Peyer's patch (tissue), 4 donors: ENCODE measurements at places on chromosomes 3 and 15. TPM values are rescaled to one million over a fixed set of nuclear protein-coding genes. Genes with fewer than 3 reads are reported as not detected.

Gene EXD1
- total RNA-seq: not detected

Gene RTP3
- not detected for total RNA-seq

GRCh38 chr3:115194476-115194875 lies 47.4 kb upstream of the ZBTB20 start:
- DNase-seq: no peak

DNA sequence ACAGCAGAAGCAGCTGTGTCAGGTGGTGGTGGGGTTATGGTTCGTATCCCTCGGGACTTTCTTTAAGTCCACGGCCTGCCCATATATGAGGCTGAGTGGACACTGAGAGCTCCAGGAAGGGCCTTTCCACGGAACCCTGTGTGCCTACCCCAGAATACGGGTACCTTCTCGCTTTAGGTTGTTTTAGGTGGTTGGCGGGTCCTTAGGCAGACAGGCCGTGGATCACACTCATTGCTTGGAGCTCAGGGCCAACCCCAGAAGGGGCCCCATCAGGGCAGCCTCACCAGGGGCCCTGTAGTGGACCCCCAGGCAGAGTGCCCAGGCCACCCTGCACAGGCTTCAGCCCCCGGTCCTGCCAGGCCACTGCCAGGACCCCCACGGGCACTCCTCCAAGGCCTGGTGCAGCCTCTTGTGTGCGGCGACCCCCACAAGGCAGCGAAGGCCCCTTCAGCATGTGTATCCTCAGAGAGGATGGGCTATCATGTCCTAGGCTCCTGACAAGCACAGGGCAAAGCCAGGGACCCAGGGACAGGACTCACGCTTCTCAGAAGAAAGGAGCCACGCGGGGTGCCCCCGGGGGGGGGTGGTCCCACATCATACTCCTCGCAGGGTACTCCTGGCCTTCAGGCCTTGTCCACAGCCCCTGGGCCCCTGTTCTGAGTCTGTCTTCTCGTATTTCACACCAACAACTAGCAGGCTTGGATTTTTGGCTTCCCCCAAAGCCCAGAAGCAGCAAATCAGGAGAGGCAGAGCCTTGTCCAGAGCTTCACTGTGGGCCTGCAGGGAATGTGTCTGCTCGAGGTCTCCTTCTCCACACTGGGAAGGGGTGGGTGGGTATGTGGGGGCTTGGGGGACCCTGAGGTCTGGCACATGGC lies 93.4 kb downstream of the LRRK1 start:
- no peak for DNase-seq

DNA sequence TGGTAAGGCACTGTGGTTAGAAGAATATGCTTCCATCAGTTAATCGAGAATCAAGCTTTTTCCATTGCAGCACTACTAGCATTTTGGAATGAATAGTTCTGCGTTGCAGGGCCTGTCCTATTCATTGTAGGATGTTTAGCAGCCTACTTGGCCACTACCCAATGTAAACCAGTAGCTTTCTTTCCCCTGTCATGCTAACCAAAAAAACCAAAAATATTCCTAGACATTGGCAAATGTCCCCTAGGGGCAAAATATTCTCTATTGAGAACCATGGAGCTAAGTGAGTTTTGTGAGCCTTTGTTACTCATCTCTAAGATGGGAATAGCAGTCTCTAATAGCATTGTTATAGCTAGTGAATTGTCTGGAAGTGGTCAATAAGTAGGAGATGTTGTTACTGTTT lies 187.2 kb downstream of the CADPS start:
- no peak for DNase-seq

GRCh38 chr15:74159773-74160172 lies 13.7 kb upstream of the ISLR start:
- no peak for DNase-seq

- no peak for DNase-seq
Measured at GRCh38 chr3:172705170-172705569, 5.7 kb downstream of the NCEH1 start.
